ENCODE measurements at places on chromosomes 12 and 14.

GRCh38 chr14:65237941-65238340, 135.6 kb upstream of the MAX start:
- DNase-seq: no peak

- DNase-seq: peak; percentile 80
Observed at GRCh38 chr12:70719672-70720420, 82.6 kb upstream of the PTPRB start.

GRCh38 chr14:78164226-78164853, 5.8 kb upstream of the NRXN3 start:
- peak; percentile 81 for DNase-seq

DNA sequence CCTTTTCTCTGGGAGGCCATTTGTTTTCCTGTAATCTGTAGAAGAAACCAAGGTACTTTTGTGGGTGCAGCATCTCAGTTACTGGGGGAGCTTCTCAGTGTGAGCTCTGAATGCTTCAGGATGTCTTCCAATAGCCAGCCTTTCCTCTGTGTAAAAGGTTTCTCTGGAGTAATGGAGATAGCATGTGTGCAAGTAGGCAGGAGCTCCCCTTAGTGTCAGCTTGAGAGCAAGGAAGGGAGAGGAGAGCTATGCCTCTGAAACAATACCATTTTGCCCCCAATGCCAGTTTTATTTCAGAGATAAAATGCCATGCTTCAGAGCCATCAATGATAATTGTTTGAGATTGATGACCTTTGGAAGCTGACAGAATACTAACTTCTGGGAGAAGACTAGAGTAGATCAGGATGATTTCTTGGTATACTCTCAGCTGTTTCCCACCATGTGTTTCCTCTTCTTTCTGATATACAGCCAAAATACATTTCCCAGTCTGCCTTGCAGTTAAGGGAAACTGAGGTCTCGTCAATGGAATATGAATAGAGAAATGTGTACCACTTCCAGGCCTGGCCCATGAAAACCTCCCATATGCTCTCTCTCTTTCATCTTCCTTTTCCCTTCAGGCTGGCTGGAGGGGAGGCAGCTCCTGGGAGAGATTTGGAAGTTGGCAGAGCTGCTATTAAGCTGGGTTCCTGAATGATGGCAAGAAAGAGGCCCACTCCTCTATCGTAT, 125.7 kb downstream of the CRADD start:
- DNase-seq: peak; percentile 10

DNA sequence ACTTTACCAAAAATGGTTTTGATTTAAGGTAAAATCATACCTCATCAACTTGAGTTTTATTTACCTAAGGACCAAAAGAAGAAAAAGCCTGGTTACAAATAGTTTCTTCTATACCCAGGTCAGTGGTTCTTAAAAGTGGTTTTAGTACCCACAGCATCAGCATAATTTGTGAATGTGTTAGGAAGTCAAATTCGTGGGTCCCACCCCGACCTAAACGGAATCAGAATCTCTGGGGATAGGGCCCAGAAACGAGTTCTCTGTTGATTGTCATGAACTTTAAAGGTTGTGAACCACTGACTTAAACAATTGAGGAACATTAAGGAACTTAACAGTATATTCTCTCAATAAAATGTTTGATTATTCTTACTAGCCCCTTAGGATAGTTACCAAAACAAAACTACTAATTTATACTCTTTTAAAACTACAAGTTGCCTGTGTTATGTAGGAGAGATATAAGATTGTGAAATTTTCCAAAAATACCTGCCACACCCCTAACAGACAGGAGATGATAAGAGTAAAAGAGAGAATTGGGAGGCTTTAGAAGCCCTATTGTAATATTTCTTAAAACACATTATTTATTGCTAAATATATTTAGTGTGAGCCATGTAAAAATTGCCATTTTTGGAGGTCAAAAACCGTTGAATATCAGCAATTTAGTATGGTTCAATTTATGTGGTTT, 669 bp upstream of the SLC25A21 start:
- no peak for DNase-seq

DNA sequence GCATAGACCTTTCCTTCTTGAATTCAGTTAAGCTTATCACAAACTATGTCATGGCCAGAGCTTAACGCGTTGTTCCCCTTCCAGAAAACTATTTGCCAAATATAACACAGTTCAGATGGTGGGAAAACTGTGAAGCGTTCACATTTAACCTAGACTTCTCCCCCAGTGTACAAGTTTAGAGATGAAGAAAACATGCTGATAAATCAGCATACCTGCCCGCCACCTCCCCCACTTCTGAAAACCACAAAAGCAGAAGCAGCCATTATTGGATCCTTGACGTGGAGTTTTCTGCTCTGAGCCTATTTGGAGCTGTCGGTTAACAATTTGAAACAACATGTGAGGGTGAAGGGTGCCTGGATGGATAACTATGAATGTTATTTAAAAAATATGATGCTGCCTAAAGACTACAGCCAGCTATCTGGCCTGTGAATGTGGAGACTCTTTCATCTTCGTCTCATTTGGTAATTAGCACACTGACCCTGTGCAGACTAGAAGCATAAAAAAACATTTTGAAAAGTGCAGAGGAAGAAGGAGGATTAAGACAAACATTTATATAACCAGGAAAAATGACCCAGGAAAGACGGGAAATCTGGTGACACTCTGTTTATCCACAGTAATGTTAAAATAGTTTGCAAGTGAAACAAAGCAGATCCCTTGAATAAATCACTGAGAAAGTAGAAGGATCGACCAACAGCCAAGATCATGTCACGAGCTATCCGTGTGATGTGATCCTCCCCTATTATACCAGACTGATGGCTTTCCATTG, 408.2 kb downstream of the AEBP2 start:
- no peak for DNase-seq

DNA sequence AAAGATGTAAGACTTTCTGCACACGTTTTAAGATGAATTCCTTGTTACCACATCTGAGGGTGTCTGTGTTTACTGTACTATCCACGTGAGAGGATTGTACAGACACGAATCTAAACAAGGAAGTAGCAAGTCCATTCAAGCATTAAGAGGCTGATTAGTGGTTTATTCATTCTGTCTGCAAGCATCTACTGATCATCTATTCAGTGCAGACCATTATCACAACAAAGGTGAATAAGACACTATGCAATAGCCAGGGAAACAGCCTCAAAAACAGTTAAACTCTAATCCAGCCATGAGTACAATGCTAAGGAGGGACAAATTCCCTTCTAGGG, 111.6 kb upstream of the PZP start:
- DNase-seq: peak; percentile 89

GRCh38 chr12:71354871-71355270, 84.7 kb upstream of the LGR5 start:
- no peak for DNase-seq

DNA sequence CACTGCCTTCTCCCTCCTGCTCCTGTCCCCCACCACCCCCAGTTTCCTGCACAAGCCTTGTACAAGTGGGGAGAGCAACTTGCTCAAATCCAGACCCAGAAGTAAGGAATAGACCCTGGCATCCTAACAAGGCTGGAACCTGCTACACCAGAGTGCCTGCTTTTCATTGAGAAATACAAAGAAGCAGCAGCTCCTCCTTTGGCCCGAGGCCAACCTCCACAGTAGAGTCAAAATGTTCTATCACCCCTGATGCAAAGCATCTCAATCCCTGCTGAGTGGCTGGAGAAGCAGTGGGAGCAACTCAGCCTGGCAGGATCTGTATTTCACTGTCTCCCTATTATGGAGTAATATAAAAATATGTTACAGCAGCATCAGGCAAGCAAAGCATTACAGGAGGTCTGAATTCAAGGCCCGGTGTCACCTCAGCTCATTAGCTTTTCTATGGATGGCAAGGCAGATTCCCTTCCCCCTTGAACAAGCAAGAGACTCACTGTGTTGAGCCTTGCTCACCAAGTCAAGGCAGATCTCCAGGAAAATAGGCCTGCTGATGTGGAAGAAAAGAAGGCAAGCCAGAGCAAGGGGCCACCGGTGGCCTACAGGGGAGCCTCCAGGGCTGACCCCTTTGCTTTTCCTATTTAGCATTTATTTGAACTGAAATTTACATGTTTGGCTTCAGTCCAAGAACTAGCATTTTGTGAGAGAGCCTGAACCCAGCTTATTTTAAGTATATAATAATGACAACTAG, 186.3 kb upstream of the EGLN3 start:
- DNase-seq: peak; percentile 23

All from DMS53 (cell line).